Right renal pelvis (tissue), 4 donors: ENCODE measurements at places on chromosomes 16 and 17.

DNA sequence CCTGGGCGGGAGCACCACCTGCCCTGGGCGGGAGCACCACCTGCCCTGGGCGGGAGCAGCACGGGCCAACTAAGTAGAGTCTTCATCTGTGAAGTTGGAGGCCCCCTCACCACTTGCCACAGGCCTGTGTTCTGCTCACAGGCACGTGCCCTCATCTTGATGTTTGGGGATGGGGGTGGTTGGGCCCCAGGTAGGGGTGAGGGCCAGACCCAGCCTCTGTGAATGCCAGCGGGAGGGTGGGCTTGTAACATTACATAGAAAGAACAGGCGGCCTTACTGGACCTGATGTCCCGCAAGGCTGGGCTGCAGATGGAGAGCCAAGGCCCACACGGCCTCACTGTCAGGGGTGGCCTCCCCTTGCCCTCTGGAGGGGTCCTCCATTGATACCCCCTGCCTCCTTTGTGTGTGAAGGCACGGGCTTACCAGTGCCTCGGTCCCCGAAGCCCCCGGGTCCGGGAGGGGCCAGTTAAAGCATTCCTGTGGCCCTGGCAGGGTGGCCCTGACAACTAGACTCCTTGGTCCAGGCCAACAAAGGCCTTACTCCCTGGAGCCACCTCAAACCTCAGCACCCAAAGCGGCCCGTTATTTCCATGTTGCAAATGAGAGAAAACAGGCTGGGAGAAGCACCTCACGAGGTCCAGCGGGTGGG lies 1.1 kb upstream of the SLC16A3 start:
- DNase-seq = no peak

DNA sequence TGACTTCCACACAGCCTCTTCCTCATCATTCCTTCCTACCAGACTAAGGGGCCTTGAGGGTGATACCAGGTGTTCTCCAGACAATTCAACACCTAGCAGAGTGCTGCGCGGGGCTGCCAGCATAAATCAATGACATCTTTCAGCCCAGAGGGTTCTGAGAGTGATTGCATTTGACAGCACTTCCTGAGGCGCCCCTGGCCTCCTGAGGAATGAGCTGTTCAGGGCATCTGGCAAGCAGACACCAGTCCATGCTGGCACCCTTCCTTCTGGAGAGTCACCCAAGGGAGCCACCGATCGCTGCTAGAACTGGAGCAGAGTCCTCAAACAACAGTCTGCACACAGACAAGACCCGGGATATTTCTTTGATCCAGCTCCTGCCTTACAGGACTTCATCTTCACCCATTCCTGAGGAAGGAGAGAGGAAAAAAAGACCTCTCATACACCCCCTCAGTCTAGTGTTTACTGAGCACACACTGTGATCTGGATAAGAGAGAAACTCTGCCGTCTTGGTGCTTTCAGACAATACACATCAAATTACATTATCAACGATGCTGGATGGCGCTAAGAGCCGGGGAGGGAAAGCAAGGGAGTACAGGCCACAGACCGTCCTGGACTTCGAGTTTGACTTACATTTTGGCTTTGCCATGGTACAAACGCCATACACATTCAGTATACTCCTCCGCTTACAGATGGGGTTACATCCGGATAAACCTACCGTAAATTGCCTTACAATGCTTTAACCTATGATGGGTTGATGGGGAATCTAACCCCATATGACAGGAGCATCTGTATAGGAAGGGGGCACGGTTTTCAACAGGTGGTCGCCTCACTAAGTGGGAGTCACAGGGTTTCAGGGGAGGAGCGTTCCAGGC lies 23.0 kb downstream of the NPTX1 start:
- DNase-seq = no peak

- DNase-seq = no peak
Measured at GRCh38 chr17:32333187-32333586, 8.8 kb downstream of the C17orf75 start.

GRCh38 chr17:8273884-8274444 lies 14.5 kb upstream of the RANGRF start:
- peak; percentile 50 for DNase-seq

DNA sequence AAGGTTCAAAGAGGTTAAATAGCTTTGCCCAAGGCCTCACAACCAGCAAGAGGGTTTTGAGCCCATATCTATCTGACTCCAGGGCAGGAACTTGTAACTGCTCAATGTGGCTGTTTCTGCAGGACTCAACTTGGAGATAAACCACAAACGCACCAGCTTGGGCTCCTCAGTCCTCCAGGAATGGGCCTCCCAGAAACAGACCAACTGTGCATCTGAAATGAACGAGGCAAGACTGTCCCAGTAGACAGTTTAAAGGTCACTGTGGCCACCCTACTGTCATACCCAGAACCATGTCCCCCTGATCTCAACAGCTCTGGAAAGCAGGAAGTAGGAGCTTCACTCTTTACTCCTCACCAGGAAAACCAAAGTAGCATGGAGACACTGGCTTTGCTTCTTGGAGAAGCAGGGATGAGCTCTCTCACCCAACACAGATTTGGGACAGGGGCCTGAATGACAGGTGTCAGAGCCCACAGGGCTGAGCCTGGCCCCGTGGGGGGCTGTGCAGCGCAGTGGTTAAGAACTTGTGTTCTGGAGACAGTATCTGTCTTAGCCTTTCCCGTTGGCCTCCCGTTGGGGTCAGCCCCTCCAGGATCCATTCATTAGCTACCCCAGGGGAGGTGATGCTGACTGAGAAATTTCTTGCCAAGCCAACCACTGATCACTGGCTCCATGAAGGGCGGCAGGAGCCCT lies 2.3 kb upstream of the CALB2 start:
- DNase-seq = no peak

DNA sequence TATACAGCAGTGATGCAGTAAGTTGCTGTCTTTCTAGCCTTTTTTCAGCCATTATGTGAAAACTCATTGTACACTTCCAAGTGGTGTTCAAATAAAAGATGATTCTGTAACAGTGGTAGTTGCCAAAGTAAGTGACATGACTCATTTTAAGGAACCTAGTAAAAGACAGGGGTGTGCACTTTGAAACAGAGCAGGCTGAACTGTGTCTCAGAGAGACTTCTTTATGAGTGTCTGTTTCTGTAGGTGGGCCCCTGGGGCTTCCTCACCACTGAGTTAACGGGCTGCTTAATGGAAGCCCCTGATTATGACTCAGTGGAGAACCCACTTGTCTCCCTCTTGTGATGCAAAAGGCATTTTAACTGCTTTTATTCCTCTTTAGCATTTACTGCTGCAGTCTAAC lies 147.3 kb downstream of the PCTP start:
- no peak for DNase-seq

- no peak for DNase-seq
Measured at GRCh38 chr17:60383379-60383778, 8.6 kb downstream of the USP32 start.

DNA sequence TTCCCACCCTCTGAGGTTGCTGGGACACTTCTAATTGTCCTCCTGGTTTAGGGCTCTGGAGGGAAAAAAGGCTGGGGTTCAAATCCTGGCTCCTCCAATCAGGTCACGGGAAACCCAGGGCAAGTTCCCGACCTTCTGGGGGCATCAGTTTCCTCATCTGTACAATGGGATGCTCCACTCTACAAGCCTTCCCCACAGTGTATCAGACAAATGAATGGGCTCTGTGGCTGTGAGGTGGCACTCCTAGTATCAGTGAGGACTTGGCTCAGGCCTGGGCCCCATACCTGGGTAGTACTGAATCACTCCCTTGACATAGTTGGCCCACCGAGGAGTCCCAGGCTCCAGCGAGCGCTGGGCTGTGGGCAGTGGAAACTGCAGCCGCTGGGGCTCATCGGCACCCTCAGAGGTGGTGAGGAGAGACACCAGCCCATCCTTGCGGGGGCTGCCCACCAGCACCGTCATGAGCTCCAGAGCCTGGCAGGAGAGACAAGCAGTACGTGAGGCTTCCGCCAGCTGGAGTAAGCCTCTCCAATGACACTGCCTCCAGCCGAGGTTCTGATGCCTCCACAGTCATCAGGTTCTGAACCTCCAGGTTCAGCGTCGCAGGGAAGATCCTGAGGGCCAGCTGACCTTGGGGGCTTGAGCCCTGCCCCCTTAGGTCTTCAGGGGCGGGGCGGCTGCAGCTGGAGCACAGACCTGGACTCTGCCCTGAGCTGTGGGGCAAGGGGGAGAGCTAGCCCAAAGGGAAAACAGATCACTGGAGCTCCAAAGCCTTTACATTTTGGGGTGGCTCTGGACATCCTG lies 1.2 kb downstream of the GALK1 start:
- no peak for DNase-seq

DNA sequence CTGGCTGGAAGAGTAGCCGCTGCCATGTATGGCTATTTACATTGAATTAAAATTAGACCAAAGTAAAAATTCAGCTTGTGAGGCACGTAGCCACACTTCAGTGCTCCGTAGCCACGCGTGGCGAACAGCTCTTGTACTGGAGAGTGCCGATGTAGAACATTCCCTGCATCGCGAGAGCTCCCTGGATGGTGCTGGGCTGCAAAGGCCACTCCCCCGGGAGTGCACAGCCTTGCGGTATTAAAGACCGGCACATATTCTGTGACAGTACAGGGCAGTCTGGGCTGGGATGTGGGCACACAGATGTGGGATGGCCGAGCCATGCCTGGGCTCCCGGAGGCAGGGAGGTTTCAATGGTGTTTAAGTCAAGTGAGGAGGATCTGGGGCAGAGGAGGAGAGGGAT lies 102.2 kb downstream of the CMIP start:
- peak; percentile 57 for DNase-seq
